Kidney (tissue), 22 donors: ENCODE measurements at places on chromosomes 2 and 18.

GRCh38 chr2:236984046-236984445 lies 101.6 kb upstream of the COPS8 start:
- no peak for DNase-seq

GRCh38 chr2:20149703-20150030 lies 75.3 kb downstream of the SDC1 start:
- DNase-seq, result no peak

GRCh38 chr2:233449921-233450863 lies 95.9 kb downstream of the DGKD start:
- DNase-seq, result no peak

DNA sequence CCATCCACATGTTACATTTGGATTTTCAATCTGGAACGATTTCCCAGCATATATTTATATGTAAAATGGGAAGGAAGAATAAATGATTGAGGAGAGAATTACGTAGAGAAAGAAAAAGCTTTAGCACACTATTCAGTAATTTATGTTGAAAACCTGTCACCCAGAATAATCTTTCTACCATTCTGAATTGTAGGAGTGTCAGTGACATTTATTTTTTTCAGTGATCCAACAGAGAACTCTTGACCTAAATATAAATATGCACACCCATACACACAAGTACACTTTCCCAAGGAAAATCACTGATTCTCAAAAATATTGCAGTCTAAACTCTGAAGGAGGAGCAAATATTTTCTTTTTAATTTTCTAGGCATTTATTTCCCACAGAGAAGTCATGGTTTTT lies 140.2 kb upstream of the LRP1B start:
- no peak for DNase-seq

- no peak for DNase-seq
Measured at GRCh38 chr2:607172-607571, 70.0 kb downstream of the TMEM18 start.

DNA sequence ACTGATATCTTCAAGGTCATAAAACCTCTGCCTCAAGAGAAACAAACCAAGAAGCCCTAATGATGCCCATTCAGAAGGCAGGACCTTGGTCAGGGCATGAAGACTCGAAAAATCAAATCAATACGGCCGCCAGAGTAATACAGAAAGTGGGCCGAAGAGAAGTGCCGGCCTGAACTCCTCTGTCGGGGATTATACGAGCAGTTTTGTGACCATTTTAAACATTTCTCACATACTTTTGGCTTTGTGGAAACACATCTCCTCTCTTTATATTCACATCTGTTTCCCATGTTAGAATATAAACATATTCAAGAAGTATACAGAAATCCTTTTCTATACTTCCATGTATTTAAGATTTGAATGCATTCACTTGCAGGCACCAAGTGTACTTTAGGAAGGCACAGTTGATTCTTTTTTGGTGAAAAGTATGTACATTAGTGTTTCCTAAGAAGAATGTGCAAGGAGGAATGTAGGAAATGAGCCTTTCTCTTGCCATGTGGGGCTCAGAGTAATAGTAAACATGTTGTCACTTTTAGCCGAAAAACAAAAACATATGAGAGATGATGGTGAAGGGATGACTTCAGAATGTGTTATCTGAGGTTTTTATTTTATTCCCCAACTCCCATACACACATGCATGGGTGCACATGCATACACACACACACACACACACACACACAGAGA lies 707.9 kb upstream of the ID2 start:
- no peak for DNase-seq

GRCh38 chr2:103809941-103810441 lies 1043.9 kb upstream of the POU3F3 start:
- no peak for DNase-seq

GRCh38 chr18:63422864-63423304 lies 608 bp upstream of the VPS4B start:
- DNase-seq, result no peak

- no peak for DNase-seq
Measured at GRCh38 chr2:181777734-181778133, 97.4 kb upstream of the NEUROD1 start.

DNA sequence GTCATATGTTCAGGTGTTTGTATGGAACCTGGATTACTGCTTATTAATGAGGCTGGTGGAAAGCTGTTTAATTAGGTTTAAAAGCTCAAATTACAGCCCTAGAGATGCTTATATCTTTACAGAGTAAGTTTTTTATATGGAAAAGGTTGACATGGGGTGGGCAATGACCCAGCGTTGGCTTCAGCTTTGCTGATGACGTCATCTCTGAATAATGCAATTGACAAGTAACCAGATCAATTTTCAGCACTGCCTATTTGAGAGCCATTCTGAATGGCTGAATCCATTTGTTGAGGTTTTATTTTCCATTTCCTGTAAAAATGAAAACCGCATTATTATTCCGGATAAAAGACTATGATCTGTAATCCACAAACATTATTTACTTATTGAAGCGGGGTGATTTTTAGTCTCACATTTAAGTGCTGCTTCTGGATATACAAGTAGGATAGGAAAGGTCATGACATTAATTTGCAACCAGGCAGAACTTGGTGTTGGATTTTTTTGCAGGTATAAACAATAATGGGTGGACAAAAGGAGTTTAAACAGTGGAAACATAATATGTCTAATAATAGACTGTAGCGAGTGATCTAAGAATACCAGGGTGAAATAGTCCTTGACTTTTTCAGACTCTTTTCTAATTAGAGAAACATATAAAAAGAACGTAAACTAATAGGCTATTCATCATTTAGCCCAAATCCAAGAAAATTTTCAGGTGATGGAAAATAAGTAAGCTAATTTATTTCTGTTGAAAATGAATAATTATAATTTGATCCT lies 2.7 kb downstream of the PPP1R1C start:
- DNase-seq, result no peak

DNA sequence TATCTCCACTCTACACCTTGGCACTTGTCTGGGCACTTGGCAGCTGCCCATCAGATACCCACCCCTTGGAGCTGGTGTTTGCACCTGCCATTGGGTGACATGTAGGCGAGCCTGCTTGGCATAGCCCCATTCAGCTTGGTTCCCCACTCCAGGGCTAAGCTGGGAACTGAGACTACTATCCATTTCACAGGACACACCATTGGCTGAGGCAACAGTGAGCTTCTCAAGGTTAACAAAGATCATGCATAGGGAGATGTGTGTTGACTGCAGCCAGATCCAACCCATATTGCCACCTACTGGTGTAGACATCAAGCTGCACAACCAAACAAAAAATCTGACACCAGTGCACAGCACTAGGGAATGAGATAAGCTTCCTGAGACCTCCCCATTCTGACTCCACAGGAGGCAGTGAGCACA lies 1389.8 kb upstream of the TMEFF2 start:
- DNase-seq, result peak; percentile 5

- DNase-seq, result no peak
Measured at GRCh38 chr2:208189810-208190503, at the start of gene C2orf80. Gene C2orf80 (minus strand): TSS chr2:208190030. CDS start chr2:208186986, 3,044 bp downstream.

- no peak for DNase-seq
Measured at GRCh38 chr2:60337142-60337497, 216.3 kb downstream of the BCL11A start.

- no peak for DNase-seq
Measured at GRCh38 chr2:138495384-138495783, 6.2 kb upstream of the SPOPL start.

- no peak for DNase-seq
Measured at GRCh38 chr2:44155666-44156446, 12.8 kb upstream of the PPM1B start.

DNA sequence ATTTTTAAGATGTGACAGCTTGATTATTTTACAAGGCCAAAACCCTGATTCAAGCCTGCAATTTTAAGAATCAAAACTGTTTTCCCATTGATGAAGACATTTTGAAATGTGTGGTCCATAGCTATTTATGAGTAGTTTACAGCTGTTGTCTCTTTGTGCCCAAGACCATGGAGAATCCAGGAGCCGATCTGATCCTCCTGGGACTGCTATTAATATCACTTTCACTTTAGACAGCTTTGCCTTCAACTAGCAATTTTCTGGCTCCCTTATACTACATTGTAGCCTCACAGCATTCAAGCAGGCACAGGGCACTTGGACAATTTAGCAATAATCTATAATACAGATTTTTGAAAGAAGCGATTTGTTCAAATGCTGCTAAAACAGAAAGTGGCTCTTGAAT lies 172.9 kb downstream of the SLC8A1 start:
- no peak for DNase-seq

GRCh38 chr2:176072292-176072669 lies 11.5 kb downstream of the EVX2 start:
- no peak for DNase-seq

- peak; percentile 16 for DNase-seq
Measured at GRCh38 chr2:103459283-103459682, 697.5 kb downstream of the TMEM182 start.
